Stimulated activated CD4-positive, alpha-beta T cell treated with anti-CD3 and anti-CD28 coated beads, TNF-alpha, amount 100 ng/mL, for 4 hours (primary cell): ENCODE measurements at places on chromosomes 12 and 14.

DNA sequence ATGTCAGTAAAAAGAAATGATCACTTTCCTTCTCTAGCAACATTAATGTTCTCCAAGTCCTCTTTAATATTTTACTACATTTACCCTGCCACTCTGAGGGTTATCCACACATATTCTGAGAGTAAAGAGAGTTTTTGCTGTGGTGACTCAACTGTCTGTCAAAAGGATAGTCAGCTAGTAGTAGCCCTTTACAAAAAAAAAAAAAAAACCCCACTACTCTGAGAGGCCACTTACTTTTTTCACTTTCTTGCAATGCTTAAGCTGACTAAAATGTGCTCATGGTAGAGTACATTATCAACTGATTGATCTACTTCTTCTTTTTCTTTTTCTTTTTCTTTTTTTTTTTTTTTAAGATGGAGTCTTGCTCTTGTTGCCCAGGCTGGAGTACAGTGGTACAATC lies 27.6 kb upstream of the PPM1A start:
- no peak for DNase-seq

DNA sequence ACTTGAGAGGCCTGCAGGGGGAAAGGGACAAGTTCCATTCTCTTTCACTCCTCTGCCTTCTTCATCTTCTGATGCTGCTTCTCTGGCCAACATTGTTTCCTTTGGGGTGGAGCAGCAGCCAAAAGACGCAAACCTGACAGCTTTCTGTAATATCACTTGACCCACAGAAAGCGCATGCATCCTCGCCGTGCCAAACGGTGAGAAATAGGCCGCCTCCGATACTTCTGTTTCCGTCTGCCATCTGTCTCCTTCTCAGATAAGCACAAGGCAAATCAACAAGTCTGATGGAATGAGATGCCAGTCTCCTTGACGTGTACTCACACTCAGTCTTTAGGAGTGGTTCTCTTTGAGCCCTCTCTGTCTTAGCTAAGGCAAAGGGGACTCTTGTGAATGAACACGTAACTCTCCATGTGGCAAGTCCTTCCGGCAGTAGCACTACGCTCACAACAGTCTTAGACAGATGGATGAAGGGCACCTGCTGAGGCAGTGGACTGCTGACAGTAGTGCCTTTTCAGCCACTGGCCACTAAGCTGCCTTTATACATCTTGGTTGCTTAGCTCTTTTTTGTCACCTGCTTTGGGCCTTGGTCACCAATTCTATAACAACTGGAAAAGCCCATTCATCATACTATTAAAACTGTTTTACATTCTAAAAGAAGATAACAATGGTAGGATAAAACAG lies 214.1 kb downstream of the FBXL14 start:
- DNase-seq: no peak

GRCh38 chr12:684416-684815 lies 21.2 kb upstream of the NINJ2 start:
- no peak for DNase-seq

DNA sequence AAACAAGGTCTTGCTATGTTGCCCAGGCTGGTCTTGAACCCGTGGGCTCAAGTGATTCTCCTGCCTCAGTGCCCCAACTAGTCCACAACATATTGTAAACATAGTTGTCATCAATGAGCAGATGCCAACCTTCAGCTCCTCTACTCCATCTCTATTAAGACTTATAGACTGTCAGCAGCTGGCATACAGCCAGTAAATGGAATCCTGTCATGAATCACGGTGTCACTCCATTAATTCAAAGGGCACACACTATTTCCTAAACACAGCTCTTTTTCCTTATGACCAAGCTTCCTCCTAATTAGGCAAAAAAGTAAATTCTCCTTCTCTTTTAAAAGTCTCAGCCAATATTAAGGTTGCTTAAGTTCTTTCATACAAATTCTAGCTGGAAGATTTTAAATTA lies 111.2 kb downstream of the ITPR2 start:
- DNase-seq: no peak

GRCh38 chr12:93727195-93727811 lies 50.1 kb downstream of the CRADD start:
- no peak for DNase-seq

DNA sequence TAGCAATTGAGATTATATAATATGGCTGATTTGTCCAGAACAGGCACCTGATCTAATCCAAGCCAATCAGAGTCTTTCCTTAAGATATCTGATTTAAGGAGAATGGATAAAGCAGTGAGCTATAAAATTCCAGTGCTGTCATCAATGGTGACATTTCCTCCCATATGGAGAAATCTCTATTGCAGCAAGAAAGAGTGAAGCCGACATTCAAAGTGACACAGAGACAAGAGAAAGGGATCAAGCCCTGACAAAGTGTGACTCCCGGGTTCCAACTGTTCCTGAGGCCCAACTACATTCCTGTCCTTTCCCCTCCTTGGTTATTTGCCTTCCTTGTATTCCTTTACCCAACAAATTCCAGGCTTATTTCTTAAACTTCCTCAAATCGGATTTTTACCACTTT lies 430.0 kb upstream of the SOX5 start:
- no peak for DNase-seq

DNA sequence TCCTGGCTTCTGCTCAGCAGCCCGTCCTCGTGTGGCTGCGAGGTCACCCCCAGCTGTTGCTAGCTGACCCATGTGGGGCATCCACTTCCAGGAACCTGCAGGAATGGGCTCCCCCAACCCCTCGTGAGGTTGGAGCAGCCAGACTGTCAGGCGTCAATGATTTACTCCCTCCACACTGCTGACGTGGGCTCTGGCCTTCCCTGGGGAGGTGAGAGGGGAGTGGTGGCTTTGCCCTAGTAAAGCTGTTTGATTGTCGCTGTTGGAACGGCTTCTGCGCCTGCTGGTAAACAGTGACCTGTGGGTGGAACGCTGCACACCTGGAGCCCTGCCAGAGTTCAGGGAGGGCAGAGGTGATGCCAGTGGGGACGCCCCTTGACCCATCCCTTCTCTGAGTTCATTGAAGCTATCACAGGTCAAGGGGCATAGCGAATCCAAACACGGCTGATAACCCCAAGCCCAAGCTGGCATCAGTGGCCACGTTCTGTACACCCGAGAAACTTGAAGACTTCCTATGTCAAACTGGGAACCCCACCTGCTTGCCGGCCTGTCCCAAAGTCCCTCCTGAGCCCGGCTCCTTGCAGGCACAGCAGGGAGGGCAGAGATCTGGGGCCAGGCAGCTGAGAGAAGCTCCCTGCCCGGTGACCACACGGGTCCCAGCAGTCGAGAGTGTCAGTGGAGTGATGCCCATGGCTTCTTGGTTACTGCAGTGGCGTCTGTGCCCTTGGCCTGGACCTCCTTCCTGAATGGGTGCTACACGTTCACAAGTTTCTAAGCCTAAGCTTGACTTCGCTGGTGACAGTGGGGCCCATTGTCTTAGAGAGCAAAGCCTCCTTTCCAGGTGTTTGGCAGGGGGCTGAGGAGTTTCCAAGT lies 2.7 kb downstream of the ASPG start:
- no peak for DNase-seq
